ENCODE measurements at places on chromosomes 2 and 18. TPM values are rescaled to one million over a fixed set of nuclear protein-coding genes. Genes with fewer than 3 reads are reported as not detected.

DNA sequence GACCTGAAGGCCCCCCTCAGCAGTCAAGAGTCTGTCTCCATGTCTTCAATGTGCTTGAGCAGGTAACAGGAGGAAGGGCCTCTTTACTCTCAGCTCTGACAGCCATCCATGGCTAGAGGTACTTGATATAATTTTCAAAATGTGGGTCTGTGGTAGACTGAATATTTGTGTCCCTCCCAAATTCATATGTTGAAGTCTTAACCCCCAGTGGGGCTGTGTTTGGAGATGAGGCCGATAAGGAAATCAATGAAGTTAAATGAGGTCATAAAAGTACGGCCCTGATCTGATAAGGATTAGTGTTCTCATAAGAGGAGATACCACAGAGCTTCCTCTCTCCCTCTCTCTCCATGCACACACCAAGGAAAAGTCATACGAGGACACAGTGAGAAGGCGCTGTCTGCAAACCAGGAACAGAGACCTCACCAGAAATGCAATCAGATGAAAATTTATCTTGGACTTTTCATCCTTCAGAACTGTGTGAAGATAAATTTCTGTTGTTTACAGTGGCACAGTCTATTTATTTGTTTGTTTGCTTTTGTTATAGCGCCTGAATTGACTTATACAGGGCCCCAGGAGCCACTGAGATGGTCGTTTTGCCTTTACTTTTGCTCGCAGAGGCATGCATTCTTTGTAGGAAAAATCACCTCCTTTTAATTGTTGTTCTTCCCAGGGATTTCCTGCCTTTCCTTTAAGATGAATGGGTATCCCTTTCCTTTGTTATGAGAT lies 274.8 kb upstream of the TRIB2 start:
- no peak overlapping the region for H3K4me3 ChIP-seq
- no peaks in the 10 kb centered on the region for H3K27me3 ChIP-seq
- no peak for DNase-seq
- H3K27ac ChIP-seq = no peak overlapping the region

DNA sequence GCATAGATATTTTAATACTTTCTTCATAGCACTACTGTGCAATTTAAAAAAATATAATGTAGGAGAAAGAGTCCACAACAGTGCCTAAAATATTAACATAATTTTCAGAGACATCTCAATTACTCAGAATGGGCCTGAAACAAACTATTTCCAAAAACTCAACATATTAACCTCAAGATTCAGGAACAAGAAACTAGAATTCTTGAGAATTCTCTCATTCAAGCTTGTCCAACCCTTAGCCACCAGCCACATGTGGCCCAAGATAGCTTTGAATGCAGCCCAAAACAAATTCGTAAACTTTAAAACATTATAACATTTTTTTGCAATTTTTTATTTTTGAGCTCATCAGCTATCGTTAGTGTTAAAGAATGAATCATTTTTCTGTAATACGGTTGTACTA lies 35.2 kb downstream of the LNPK start:
- H3K27me3 ChIP-seq = no peaks in the 10 kb centered on the region
- H3K4me3 ChIP-seq = no peak overlapping the region
- no peak for DNase-seq
- H3K36me3 ChIP-seq = no peaks in the 10 kb centered on the region
- no peaks in the 10 kb centered on the region for H3K4me1 ChIP-seq

- no peak for DNase-seq
- H3K4me1 ChIP-seq = peaks cover 10% of the 10 kb centered on the region
- no peak overlapping the region for H3K4me3 ChIP-seq
- no peak overlapping the region for H3K27ac ChIP-seq
These were observed 148.3 kb upstream of the ALKAL2 start for GRCh38 chr2:436205-436604.

DNA sequence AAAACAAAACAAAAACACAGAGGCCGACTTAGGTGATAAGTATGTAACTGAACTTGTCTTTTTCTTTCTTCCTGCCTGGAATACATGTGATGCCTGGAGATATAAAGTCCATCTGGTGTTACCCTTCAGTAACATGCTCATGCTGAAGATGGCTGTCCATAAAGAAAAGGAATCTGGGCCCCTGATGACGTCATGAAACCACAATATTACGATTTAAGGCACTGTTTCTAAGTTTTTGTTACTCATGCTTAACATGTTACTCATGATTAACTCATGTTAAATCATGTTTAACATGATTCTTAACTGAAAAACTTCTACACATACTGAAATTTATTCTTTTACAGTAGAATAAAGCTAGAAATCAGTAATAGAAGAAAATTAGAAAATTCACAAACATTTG lies 49.0 kb downstream of the STRADB start:
- no peak for DNase-seq
- no peaks in the 10 kb centered on the region for H3K27me3 ChIP-seq
- H3K36me3 ChIP-seq = no peaks in the 10 kb centered on the region

GRCh38 chr2:150716186-150716585 lies 228.7 kb upstream of the RND3 start:
- no peak for DNase-seq
- no peaks in the 10 kb centered on the region for H3K36me3 ChIP-seq
- H3K4me3 ChIP-seq = no peak overlapping the region

DNA sequence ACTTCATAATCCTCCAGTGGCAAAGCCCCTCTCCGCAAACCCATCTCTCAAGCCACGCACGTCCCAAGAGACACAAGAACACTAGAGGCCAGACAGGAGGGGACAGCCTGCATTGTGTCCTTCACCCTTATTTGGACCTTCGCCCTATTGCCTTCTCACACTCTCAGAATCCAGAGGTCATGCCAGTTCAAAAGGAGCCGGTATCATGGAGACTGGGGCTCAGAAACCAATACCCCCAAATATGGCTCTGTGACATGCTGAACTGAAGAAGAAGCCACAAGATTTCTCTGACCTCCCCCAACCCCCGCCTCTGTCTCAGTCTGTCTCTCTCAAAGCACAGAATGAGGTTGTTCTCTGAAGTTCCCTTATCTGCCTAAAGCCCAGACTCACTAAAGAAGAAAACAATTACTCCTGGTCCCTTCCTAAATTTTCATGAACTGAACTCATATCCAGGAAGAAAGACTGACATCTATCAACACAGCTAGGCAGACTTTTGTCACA lies 19.2 kb upstream of the SPATA3 start:
- DNase-seq = no peak
- H3K4me3 ChIP-seq = no peak overlapping the region
- H3K27me3 ChIP-seq = no peaks in the 10 kb centered on the region
- H3K36me3 ChIP-seq = no peaks in the 10 kb centered on the region
- no peaks in the 10 kb centered on the region for H3K4me1 ChIP-seq

DNA sequence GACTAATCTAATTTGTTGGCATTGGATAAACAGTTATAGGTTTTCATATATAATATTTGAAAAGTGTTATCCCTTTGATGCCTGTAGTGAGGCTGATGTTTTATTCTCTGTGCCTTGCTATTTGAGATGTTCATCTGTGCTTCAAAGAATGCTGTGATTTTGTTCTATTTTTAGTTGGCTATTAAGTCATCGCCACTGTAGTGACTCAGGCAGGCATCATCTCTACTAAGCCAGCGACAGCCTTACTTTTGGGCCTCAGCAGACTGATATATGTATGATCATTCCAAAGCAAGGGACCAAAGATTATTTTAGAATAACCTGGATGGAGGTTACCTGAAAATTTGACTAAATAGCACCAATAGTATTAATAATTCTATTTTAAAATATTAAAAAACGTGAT lies 1674.5 kb upstream of the NXPH2 start:
- no peak for DNase-seq
- peaks cover 4% of the 10 kb centered on the region for H3K4me1 ChIP-seq
- no peaks in the 10 kb centered on the region for H3K27me3 ChIP-seq

GRCh38 chr2:152234277-152234676 lies 58.7 kb upstream of the STAM2 start:
- H3K4me3 ChIP-seq = no peak overlapping the region
- no peaks in the 10 kb centered on the region for H3K36me3 ChIP-seq
- H3K27ac ChIP-seq = no peak overlapping the region
- DNase-seq = no peak
- no peaks in the 10 kb centered on the region for H3K4me1 ChIP-seq
- H3K27me3 ChIP-seq = no peaks in the 10 kb centered on the region

AKAIN1 gene
- total RNA-seq = not detected

- H3K4me1 ChIP-seq = peaks cover 100% of the 10 kb centered on the region
- no peaks in the 10 kb centered on the region for H3K27me3 ChIP-seq
- no peak for DNase-seq
- H3K4me3 ChIP-seq = no peak overlapping the region
- H3K36me3 ChIP-seq = no peaks in the 10 kb centered on the region
These were observed 27.7 kb downstream of the SH3BP4 start for GRCh38 chr2:234979204-234980167.

GRCh38 chr2:132656266-132656975 lies 13.6 kb downstream of the LYPD1 start:
- no peaks in the 10 kb centered on the region for H3K27me3 ChIP-seq
- H3K36me3 ChIP-seq = no peaks in the 10 kb centered on the region
- no peak overlapping the region for H3K4me3 ChIP-seq
- no peak for DNase-seq

PCARE gene
- not detected for total RNA-seq

DNA sequence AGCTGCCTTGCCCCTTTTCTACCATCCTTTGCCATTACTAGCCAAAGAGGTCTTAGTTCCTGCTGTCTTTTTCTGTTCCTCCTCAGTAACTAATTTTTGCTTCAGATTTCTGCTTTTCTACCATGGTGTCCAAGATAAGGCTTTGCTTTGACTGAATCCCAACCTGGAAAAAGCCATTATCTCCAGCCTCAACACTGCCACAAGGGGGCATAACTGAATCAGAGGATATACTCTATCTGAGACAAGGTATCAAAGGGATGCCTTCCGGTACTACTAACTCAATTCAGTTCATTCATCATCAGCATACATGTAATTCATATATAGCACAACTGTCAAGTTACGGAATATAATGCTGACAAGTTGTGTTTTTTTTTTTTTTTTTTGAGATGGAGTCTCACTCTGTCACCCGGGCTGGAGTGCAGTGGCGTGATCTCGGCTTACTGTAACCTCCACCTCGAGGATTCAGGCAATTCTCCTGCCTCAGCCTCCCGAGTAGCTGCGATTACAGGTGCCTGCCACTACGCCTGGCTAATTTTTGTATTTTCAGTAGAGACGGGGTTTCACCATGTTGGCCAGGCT lies 11.4 kb downstream of the OSGEPL1 start:
- H3K27ac ChIP-seq = no peak overlapping the region
- no peaks in the 10 kb centered on the region for H3K4me1 ChIP-seq
- peak; percentile 21 for DNase-seq
- H3K4me3 ChIP-seq = no peak overlapping the region
- H3K27me3 ChIP-seq = no peaks in the 10 kb centered on the region
- H3K36me3 ChIP-seq = peaks cover 4% of the 10 kb centered on the region

AQP12A gene
- 130 TPM for total RNA-seq

GRCh38 chr2:31923662-31924061 lies 87.1 kb downstream of the MEMO1 start:
- H3K27me3 ChIP-seq = no peaks in the 10 kb centered on the region
- no peak for DNase-seq
- no peak overlapping the region for H3K4me3 ChIP-seq
- no peak overlapping the region for H3K27ac ChIP-seq

DNA sequence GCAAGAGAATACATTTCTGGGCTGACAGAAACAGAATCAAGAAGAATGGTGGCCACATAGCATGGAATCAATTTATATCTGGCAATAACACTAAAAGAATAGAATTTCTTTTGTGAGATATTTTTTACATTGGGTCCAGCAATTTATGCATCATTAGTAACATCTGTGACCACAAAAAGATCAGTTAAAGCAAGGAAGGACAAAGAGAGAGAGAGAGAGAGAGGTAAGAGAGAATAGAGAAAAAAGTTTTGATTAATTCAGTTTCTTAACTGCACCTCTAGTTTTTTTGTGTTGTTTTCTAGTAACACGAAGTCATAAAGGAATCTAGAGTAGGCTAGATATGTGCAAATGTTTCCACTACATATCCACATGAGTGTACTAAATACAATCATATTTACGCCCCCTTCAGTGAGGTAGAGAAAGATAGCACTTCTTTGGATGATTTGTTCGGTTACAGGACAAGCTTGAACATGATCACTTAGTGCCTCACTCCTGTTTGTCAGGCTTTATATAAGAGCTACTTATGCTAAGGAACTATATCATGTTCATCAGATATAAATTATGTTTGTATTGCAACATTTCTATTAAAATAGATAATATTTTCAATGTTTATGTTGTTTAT lies 247.4 kb upstream of the COL3A1 start:
- no peak overlapping the region for H3K27ac ChIP-seq
- H3K27me3 ChIP-seq = no peaks in the 10 kb centered on the region
- no peak overlapping the region for H3K4me3 ChIP-seq
- no peaks in the 10 kb centered on the region for H3K36me3 ChIP-seq

GRCh38 chr18:55869556-55870501 lies 281.8 kb upstream of the TCF4 start:
- no peak overlapping the region for H3K4me3 ChIP-seq
- no peaks in the 10 kb centered on the region for H3K27me3 ChIP-seq
- no peaks in the 10 kb centered on the region for H3K36me3 ChIP-seq
- DNase-seq = no peak

SPHKAP gene
- not detected for total RNA-seq

- no peaks in the 10 kb centered on the region for H3K4me1 ChIP-seq
- no peak overlapping the region for H3K4me3 ChIP-seq
- DNase-seq = peak; percentile 30
- H3K27me3 ChIP-seq = no peaks in the 10 kb centered on the region
These were observed 94.8 kb downstream of the EML6 start for GRCh38 chr2:54818226-54818625.

UGT1A6 gene
- not detected for total RNA-seq

- peaks cover 7% of the 10 kb centered on the region for H3K4me1 ChIP-seq
- no peaks in the 10 kb centered on the region for H3K36me3 ChIP-seq
- no peaks in the 10 kb centered on the region for H3K27me3 ChIP-seq
- H3K27ac ChIP-seq = no peak overlapping the region
- H3K4me3 ChIP-seq = no peak overlapping the region
These were observed 72.2 kb upstream of the L3MBTL4 start for GRCh38 chr18:6486764-6487426.

GRCh38 chr2:201059961-201060755 lies 11.3 kb downstream of the HYCC2 start:
- no peak for DNase-seq
- no peaks in the 10 kb centered on the region for H3K36me3 ChIP-seq
- H3K4me1 ChIP-seq = peaks cover 21% of the 10 kb centered on the region
